ENCODE measurements at places on chromosomes 5 and 9.

DNA sequence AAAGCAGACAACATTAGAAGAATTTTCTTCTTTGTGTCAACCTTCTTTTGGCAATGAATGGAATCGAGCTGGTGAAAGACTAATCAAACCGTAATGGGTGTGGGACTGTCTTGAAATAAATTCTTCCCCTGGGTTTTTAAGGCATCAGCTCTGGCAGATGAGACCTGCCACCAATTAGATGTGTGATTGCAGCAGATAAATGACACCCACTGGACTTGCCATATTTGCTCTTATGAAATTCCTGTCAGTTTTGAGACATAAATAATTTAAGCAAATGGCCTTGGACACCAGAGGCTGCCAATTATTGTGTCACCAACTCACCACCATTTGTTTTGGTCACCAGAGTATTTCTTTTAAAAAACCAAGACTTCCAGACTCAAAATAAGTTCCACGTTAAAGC is 135.9 kb upstream of the RGMB start:
- DNase-seq = peak; percentile 69

DNA sequence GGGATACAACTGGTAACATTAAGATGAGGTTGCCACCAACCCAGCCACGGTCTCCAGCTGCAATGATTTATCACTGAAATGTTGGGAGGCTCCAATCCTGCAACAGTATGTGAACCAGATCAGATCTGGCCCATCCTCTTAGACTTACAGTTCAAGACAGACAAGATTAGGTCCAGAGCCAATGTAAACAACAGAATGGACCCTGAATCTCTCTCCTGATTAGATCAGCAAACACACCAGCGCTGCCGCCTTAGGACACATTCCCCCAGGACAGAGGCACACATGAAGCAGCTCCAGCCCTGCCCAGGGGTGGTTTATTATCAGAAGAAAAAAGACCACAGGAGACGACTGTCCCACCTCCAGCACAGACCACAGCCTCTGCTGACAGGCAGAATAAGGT is 82.1 kb downstream of the SLIT3 start:
- no peak for DNase-seq

DNA sequence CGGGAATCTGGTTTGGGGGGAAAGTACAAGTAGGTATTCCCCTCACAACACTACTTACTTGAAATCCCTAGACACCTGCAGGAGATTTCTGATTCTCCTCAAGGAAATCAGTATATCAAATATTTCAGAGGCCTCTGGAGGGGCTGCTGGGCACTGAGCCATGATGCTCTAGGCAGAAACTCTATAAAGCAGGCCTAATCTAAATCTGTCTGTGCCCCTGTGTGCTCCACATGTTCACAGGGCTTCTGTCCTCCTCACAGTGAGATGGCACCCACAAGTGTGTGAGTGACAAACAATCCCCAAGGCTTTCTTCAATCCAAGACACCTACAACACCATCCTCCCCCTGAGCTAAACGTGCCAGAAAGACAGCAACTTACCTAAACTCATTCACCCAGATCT is 39.0 kb downstream of the NIPSNAP3B start:
- no peak for DNase-seq

DNA sequence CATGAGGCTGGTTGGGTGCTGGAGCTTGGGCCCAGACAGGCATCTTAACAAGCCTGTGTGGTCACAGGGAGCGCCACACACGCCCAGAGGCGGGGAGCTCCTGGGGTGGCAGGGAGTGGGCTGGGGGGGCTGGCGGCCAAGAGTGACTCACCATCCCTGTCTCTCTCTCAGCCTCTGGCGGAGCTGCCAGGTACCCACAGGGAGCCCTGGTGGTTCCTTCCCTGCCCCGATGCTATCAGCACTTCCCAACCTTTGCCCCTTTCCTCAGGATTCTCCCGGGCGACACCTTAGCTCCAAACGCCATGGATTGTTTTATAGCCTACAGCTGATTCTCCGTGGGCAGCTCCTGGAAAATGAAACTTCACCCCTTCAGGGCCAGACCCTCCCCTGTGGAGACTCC is 5.5 kb downstream of the SLC9A3 start:
- DNase-seq = peak; percentile 25

GRCh38 chr5:159912033-159912800 is 4.1 kb upstream of the ADRA1B start:
- DNase-seq = no peak

DNA sequence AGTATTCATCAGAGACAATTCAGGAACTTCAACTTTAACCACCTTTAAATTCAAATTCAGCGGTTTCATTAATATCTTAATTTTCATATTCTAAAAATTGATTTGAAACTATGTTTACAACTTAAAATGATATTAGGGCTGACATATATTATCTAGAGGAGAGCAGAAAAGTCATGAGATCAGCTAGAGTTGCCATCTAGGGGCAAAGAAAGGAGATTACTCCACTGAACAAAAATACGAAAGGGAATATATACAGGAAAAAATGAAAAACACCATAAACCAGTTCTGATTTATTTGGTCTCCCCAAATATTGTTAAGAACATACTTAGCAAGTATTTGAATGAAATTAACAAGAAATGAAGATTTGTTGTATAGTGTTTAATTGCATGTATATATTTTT is 946.3 kb downstream of the DTWD2 start:
- peak; percentile 16 for DNase-seq

DNA sequence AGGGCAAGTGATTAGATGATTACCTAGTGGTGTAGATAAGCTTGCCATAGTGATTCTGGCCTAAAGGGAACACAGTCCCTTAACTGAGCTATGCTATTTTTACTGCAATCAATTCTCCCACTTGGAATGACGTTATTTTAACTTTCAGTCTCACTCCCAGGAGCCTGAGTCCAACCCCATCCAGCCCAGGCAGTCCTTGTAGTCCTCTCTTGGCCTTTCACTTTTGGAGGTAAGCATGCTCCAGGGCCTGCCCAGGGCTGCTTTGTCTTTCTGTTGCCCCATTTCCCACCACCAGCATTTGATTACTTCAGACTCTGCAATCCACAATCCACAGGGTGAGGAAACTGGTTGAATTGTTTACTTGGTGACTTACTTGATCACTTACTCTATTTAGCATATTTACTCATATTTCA is 233.0 kb downstream of the CD180 start:
- DNase-seq = no peak

GRCh38 chr5:82408033-82408432 is 129.9 kb upstream of the RPS23 start:
- no peak for DNase-seq

- DNase-seq = peak; percentile 62
These were observed 243.0 kb upstream of the PTPRD start for GRCh38 chr9:10855847-10856246.

DNA sequence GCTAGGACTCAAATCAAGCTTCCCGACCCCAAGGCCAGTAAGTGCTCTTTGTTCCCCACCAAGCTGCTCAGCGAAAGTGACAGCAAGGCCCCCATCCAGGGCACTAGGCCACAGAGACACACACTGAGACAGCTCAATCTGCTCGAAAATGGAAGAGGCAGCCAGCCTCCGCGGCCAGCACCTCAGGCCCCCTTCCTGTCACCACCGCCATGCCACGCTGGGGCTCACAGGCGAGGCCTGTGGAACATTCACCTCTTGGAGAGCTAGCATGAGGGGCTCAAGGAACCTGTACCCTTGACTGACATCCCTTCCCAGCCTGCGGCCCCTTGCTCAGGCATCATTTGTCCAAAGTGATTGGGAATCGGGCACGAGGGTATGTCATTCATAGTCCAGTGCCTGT is 71.4 kb downstream of the PAX5 start:
- no peak for DNase-seq

- peak; percentile 86 for DNase-seq
These were observed 2.1 kb downstream of the CA9 start for GRCh38 chr9:35675732-35676392.

DNA sequence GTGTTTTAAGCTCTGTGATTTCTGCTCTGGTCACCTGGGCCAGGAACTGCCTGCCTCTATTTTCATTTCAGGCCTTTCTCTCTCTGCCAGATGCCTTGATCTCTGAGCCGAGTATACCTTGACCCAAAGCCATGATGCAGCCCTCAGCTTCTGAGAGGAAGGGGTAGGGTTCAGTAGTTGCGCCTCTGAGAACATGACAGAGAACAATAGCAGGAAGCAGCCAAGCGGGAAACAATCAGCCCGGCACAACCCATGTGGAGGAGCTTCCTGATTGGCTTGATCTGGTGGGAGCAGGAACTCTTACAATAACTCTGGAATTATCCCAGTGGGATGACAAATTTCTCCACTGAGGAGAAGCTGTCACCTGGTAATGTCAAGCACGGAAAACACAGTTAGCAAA is 127.4 kb downstream of the PALM2AKAP2 start:
- peak; percentile 25 for DNase-seq

DNA sequence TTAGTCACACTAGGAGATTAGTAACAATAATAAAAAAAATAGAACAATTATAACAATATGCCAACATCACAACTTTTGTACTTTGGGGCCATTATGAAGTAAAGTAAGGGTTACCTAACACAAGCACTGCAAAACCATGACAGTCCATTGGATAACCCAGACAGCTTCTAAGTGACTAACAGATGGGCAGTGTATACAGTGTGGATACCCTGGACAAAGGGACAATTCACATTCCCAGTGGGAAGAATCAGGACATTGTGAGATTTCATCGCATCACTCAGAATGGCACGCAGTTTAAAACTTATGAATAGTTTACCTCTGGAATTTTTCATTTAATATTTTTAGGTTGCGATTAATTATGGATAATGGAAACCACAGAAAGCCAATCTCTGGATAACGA is 45.6 kb upstream of the JADE2 start:
- DNase-seq = no peak

- no peak for DNase-seq
These were observed 21.7 kb upstream of the FBXW11 start for GRCh38 chr5:172028167-172028566.

DNA sequence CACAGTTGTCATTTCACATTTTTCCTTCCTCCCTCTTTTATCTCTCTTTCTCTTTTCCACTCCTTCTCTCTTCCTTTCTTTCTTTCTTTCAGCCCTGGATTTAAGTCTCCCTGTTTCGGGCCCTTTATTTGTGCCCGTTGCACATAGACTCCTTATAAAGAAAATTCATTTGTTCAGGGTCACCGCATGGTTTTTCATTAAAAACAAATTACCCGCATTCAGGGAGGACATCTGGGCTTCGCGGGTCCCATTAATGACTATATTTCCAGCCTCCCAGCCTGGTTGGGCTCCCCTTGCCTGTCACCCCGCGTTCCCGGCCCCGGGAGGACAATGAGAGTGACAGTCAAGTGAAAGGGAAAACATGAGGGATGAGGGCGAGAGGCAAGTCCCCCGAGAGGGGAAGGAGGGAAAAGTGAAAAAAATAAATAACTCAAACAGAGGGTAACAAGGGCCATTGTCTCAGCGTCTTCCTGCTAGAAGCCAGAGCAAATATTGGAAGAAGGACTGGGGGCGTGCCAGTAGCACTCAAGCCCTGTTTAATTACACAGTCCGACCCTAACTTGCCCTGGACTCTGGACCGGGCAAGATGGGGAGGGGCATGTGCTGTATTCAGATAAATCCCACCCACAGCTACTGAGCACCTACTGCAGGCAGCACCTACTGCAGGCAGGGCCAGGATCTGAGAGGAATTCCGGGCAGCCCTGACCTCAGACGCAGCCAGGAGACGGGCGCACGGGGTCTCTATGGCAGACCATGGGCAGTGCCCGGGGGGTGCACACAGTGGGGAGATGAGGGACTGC is 166.2 kb downstream of the PAX5 start:
- DNase-seq = peak; percentile 99

DNA sequence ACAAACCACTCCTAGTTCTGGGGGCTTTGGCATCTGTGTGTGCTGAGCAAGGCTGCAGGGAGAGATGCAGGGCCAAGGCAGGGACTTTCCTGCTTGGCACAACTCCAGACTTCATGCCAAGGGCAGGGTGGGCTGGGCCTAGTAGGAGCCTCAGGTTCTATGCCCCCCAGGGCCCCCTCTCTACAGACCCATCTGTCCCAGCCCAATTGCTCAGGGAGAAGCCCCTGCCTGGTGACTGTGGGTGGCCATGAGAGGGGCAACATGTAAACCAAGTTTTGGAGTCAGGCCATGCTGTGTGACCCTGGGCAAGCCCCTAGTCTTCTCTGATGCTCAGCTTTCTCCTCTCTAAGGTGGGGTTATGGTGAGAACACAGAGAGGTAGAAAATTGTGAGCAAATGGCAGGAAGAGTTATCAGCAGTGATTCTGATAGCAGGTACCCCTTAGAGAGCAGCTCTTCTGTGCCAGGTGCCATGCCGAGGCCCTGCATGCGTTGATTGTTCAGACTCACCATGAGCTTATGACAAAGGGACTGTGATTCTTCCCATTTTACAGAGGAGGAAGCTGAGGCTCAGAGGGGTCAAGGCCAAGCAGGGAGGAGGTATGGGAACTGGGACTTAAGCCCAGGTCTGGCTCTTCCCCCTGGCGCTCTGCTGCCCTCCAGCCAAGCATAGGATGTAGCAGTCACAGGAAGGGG is 5.2 kb downstream of the OLFML2A start:
- DNase-seq = no peak

- DNase-seq = peak; percentile 61
These were observed 9.6 kb downstream of the TMOD1 start for GRCh38 chr9:97510797-97511654.

- DNase-seq = no peak
These were observed 14.1 kb downstream of the TRIM7 start for GRCh38 chr5:181190711-181191525.

- no peak for DNase-seq
These were observed 243.1 kb downstream of the FBXO4 start for GRCh38 chr5:42168091-42168670.

DNA sequence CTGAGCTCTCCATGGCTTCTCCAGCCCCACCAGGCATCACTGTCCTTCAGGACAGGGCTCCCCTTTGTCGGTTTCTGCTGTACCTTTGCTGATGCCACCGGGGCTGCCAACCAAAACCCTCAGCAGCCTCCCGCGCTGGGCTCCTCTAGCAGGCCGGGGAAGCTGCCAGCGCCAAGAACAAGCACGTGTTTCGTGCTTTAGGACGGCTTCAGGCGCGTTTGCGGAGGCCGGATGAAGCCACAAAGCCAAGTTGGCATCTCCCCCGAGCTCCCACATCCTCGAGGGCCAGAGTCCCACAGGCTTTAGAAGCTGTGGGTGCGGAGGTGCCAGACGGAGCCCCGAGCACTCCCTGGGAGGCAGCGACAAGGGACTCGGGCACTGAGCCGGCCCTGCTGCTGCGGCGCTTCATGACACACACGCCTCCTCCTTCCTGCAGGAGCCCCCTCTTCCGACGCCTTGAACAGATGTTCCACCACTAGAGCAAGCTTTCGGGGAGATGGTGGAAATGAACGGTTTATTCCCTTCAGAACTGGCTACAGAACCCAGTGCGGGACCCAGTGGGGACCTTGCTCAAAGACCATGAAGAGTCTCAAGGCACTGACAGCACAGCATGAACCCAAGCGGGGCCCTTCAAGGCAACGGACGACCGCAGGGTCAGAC is 36.7 kb downstream of the SARDH start:
- no peak for DNase-seq

DNA sequence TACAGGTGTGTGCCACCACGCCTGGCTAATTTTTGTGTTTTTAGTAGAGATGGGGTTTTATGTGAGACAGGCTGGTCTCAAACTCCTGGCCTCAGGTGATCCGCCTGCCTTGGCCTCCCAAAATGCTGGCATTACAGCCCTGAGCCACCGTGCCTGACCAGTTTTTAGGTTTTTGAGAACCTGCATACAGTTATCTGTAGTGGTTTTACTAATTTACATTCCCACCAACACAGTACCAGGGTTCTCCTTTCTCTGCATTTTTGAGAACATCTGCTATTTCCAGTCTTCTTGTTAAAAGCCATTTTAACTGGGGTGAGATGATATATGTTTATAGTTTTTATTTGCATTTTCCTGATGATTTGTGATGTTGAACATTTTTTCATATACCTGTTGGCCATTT is 12.8 kb downstream of the DMXL1 start:
- no peak for DNase-seq
